ENCODE measurements at places on chromosomes 6 and 20.

DNA sequence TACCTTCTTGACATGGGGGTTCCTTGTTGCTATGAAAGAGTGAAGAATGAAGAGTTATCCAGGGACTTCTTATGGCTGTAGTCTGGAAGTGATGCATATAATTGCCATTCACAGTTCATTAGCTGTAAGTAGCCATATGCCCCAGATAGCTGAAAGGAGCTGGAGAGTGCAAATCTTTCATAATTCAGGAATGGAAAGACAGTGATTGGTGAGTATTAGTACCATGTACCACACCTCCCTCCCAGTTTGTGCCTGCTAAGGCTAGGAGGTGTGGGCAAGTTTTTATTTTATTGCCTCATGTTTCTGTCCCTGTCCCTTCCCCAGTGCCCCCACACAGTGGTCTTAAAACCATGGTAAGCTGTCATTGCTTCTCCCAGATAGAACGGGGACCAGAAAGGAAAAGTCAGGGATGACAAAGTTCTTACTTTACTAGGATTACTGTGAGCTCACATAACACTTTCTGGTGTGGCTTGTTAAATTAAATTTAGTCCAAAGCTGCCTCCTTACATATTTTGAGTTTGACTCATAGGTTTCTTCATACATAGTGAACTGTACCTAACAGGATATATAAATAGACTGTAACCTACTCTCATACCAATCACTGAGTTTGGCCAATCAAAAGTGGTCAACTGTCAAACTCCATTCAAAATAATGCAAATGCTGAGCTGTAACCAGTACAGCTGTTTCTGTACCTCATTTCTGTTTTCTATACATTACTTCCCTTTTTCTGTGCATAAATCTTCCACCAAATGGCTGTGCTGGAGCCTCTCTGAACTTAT is 119.4 kb downstream of the RFPL4B start:
- H3K4me3 ChIP-seq, result no peak overlapping the region
- no peak for DNase-seq
- H3K27me3 ChIP-seq, result no peaks in the 10 kb centered on the region
- no peaks in the 10 kb centered on the region for H3K36me3 ChIP-seq

GRCh38 chr20:33211817-33212424 is 5.2 kb upstream of the BPIFA3 start:
- H3K27me3 ChIP-seq, result no peaks in the 10 kb centered on the region
- H3K36me3 ChIP-seq, result no peaks in the 10 kb centered on the region
- DNase-seq, result peak; percentile 26
- no peak overlapping the region for H3K27ac ChIP-seq
- H3K4me1 ChIP-seq, result no peaks in the 10 kb centered on the region

DNA sequence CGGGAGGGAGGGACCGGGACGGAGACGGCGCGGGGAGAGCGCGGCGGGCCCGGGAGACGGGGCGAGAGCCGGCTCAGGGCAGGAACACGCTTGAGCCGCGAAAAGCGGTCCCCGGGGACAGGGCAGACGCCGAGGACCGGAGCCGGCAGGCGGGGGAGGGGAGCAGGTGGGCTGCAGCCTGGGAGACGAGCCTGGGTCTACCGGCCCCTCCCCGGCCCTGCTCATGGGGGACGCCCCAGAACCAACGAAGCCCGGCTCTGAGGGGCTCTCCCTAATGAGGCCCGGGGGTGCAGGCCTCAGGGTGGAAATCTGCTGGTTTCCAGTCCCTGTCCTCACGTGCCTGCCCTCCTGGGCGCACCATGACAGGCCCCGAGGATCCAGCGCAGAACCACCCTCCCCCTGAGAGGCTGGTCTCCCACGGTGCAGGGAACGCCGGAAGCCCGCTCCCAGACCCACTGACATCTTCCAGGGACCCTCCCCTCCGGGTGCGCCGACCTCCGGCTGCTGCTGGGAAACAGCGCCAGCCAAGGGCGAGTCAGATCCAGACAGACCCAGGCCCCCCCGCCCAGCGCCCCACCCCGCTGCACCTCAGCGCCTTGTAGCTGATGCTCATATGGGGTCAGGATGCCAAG is 571 bp upstream of the EEF1A2 start:
- no peak for DNase-seq
- H3K36me3 ChIP-seq, result no peaks in the 10 kb centered on the region
- H3K27me3 ChIP-seq, result peaks cover 80% of the 10 kb centered on the region
- peak overlapping the region; percentile 10 for H3K4me3 ChIP-seq
- no peaks in the 10 kb centered on the region for H3K4me1 ChIP-seq
- peak overlapping the region; percentile 17 for H3K27ac ChIP-seq

DNA sequence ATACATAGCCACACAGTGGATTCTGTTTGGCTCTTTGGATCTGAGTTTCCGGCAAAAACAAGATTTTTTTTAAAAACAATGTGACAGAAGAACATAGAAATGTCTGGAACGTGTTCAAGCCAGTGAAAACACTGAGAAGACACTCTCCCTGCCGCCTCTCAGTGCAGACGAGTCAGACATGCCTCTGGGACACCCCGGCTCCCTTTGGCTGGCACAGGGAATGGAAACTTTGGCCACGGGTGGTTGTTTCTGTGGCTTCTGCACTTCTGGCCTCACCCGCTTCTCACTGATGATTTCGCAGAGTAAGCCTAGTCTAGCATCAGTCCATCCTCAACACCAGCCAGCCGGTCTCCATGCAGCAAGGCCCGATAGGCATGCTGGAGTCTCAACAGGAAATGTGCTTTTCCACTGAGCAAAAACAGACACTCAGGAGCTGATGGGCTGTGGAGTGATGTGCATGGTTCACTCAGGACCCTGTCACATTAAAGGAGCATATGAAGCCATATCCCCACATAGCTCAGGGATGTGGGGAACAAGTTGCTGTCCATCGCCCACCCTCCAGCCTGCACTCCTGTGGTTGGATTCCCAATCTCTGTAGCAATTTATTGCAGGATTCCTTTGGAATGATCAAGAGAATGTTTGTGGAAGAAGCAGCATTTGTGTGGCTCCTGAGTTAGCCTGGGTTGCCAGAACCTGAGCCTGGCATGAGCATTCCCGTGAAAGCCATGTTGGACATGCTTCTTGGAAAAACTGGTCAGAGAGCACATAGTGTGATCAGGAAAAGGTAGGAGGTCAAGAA is 262.0 kb upstream of the RIN2 start:
- DNase-seq, result no peak
- no peaks in the 10 kb centered on the region for H3K36me3 ChIP-seq
- H3K4me1 ChIP-seq, result no peaks in the 10 kb centered on the region
- H3K27ac ChIP-seq, result no peak overlapping the region

- H3K36me3 ChIP-seq, result no peaks in the 10 kb centered on the region
- DNase-seq, result peak; percentile 95
- peaks cover 33% of the 10 kb centered on the region for H3K4me1 ChIP-seq
- H3K27me3 ChIP-seq, result no peaks in the 10 kb centered on the region
- H3K4me3 ChIP-seq, result no peak overlapping the region
- peak overlapping the region; percentile 90 for H3K27ac ChIP-seq
Observed at GRCh38 chr6:121382467-121383121, 48.3 kb upstream of the TBC1D32 start.

DNA sequence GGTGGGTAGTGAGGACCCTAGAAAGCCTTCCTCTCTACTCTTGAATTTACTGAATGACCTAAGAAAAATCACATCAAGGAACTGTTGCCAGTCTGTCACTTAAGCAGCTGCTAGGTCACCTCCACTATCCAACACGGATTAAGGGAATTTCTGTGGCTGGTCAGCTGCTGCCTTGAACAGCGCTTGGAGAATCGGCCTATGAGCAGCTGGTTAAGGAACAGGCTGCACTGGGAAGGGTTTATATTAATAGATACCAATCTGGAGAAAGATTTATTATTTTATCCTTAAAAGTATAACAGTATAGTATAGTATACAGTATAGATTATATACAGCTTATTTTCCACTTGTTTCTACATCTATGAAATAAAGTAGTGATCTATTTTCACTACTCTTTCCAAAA is 6.5 kb downstream of the PTPRK start:
- H3K27me3 ChIP-seq, result no peaks in the 10 kb centered on the region
- H3K4me1 ChIP-seq, result peaks cover 25% of the 10 kb centered on the region
- H3K36me3 ChIP-seq, result no peaks in the 10 kb centered on the region
- H3K27ac ChIP-seq, result no peak overlapping the region

DNA sequence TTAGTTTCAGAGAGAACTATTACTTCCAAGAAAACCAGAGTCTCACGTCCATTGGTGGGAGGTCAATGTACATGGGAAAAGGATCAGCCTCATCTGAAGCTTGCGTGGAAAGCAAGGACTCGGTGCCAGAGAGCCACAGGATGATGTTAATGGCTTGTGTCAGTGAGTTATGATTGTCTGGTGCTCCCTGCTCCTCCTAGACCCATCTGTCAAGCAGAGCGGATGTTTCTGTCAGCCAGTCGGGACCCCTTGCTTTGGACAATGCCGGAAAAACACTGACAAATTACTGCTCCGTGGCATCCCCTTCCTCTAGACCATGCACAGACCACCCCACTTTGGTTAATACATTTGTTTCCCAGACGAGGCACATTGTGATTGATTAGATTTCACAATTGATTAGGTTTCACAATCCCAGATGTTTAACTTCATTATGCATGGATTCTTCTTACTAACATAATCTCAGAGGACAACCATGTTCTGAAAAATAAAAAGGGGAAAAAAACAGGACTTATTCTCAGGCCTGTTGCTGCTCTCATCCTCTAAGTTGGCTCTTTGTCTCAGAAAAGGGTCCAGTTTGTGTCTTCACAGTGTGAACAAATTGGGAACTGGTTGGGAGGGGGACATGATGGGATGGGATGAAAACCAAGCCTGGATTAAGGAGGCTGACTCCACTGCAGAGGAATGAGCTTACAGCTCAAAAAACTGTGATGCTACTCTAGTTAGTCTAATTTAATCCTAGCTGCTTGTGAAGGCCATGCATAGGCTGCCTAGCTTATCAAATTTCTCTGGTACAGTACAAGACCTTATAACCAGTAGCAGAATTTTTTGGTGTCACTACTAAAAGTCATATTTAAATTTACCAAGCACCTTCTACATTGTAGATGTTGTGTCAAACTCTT is 51.9 kb downstream of the UNC5CL start:
- H3K27me3 ChIP-seq, result no peaks in the 10 kb centered on the region
- no peaks in the 10 kb centered on the region for H3K36me3 ChIP-seq
- H3K4me3 ChIP-seq, result no peak overlapping the region
- no peak for DNase-seq
- H3K4me1 ChIP-seq, result peaks cover 8% of the 10 kb centered on the region

- H3K27ac ChIP-seq, result no peak overlapping the region
- no peaks in the 10 kb centered on the region for H3K27me3 ChIP-seq
- DNase-seq, result no peak
- no peaks in the 10 kb centered on the region for H3K36me3 ChIP-seq
- H3K4me3 ChIP-seq, result no peak overlapping the region
Observed at GRCh38 chr6:82076916-82077315, 170.6 kb downstream of the IBTK start.

- DNase-seq, result no peak
- peaks cover 2% of the 10 kb centered on the region for H3K4me1 ChIP-seq
- H3K27ac ChIP-seq, result no peak overlapping the region
- no peaks in the 10 kb centered on the region for H3K27me3 ChIP-seq
- H3K4me3 ChIP-seq, result no peak overlapping the region
Observed at GRCh38 chr6:170036916-170037315, 254.0 kb downstream of the DLL1 start.

GRCh38 chr6:7541175-7542064 is at the start of gene DSP:
TSS of gene DSP (plus strand) at chr6:7541671. CDS start at chr6:7541916, 245 bp downstream.
- peak within 1 kb of the TSS; percentile 88 for H3K4me3 ChIP-seq
- peaks cover 33% of the 10 kb centered on the region for H3K27me3 ChIP-seq
- peaks cover 18% of the 10 kb centered on the region for H3K4me1 ChIP-seq

GRCh38 chr6:64807785-64808184 is 899.2 kb downstream of the EYS start:
- no peak overlapping the region for H3K27ac ChIP-seq

DNA sequence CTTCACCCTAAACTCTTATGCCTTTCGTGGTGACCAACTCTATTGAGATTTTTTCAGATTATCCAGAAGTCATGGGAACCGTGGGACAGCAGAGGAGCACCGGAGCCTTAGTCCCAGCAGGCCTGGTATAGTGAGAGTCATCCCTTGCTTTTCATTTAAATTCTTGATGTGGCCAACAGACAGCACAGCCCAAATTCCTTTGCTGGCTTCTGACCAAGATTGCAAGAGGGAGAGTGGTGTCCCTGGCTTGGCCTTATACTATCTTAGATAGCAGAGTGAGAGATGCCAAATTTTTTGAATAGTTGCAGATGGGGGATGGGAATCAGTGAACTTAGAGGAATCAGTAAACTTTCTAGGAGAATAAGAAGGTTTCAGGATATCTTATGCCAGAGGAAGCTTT is 7.8 kb downstream of the STX11 start:
- H3K27me3 ChIP-seq, result peaks cover 14% of the 10 kb centered on the region
- H3K4me3 ChIP-seq, result no peak overlapping the region
- H3K4me1 ChIP-seq, result no peaks in the 10 kb centered on the region
- no peak for DNase-seq
- no peaks in the 10 kb centered on the region for H3K36me3 ChIP-seq
- no peak overlapping the region for H3K27ac ChIP-seq

DNA sequence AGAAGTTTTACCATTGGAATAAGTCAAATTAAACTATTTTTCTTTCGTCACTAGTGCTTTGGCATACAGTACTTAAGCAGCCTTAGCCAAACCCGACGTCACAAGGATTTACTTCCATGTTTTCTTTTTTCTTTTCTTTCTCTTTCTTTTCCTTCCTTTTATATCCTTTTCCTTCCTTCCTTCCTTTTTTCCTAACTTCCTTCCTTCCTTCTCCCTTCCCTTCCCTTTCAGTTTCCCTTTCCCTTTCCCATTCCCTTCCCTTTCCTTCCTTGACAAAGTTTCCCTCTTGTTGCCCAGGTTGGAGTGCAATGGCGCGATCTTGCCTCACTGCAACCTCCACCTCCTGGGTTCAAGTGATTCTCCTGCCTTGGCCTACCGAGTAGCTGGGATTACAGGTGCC is 9.9 kb downstream of the ULBP3 start:
- H3K4me3 ChIP-seq, result no peak overlapping the region
- no peaks in the 10 kb centered on the region for H3K36me3 ChIP-seq
- H3K4me1 ChIP-seq, result no peaks in the 10 kb centered on the region
- no peak for DNase-seq
- no peak overlapping the region for H3K27ac ChIP-seq

DNA sequence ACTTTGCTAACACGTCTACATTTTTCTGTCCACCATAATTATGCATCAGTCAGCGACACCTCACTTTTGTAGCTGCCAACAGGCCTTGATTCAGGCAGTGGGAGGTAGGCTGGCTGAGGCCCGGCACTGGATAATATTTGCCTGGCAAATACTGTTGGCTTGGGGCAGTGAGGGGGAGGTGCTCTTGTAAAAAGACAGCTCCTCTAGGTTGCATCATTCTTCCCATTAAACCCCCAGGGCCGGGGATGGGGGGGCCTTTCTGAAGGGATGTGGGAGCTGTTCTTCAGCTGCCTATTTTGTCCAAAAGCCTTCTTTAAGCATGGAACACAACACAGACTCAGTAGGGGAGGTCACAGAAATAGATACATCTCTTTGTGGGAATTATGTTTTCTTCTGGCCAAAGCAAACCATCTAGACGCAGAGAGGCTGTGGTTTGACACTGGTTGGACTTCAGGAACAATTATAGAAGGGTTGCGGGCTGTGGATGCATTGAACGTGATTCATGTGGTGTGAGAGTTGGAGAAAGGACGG is 338.3 kb upstream of the NT5E start:
- no peak for DNase-seq
- H3K36me3 ChIP-seq, result no peaks in the 10 kb centered on the region
- no peaks in the 10 kb centered on the region for H3K4me1 ChIP-seq
- H3K4me3 ChIP-seq, result no peak overlapping the region
- H3K27me3 ChIP-seq, result no peaks in the 10 kb centered on the region

GRCh38 chr6:44976677-44977641 is 351.2 kb upstream of the RUNX2 start:
- H3K36me3 ChIP-seq, result no peaks in the 10 kb centered on the region
- no peak overlapping the region for H3K4me3 ChIP-seq
- no peak overlapping the region for H3K27ac ChIP-seq
- H3K4me1 ChIP-seq, result no peaks in the 10 kb centered on the region
